Cerebellar nuclear complex (tissue), 1 donor: ENCODE measurements at places on chromosomes 13 and 19.

GRCh38 chr19:17103177-17103576, 27.6 kb downstream of the MYO9B start:
- DNase-seq, result no peak

DNA sequence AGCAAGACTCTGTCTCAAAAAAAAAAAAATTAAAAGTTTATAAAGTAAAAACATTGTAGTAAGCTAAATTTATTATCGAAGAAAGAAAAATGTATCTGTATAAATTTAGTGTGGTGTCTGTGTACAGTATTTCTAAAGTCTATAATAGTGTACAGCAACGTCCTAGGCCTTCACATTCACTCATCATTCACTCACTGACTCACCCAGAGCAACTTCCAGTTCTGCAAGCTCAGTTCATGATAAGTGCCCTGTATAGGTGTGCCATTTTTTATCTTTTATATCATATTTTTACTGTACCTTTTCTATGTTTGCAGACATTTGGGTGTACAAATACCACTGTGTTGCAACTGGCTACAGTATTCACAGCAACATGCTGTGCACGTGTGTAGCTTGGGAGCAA, 118.1 kb downstream of the TNFRSF19 start:
- no peak for DNase-seq

DNA sequence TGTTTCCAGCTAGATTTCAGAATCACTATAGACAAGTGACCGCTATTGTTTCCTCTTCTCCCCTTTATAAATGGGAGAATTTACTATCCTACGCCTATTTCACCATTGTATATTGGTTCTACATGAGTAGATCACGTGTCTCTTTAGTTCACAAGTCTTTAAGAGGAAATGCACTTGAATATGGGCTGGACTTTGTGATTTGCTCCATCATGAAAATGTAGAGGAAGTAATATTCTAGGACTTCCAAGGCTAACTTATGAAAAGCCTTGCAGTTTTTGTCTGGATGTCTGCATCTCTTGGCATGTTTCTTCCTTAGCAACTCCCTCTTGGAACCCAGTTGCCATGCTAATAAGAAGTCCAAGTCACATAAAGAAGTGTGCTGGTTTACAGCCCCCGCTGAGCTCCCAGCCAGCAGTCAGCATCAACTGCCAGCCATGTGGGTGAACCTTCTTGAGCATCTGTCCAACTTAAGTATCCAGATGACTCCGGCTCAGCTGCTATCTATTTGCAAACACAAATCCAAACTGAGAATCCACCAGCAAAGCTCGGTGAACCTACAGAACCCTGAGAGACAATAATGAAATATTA, 4.8 kb upstream of the FBXL3 start:
- DNase-seq, result no peak

GRCh38 chr13:97459215-97459777, 25.3 kb downstream of the RAP2A start:
- DNase-seq, result no peak

- DNase-seq, result no peak
Observed at GRCh38 chr19:34128558-34129250, 43.6 kb upstream of the LSM14A start.

DNA sequence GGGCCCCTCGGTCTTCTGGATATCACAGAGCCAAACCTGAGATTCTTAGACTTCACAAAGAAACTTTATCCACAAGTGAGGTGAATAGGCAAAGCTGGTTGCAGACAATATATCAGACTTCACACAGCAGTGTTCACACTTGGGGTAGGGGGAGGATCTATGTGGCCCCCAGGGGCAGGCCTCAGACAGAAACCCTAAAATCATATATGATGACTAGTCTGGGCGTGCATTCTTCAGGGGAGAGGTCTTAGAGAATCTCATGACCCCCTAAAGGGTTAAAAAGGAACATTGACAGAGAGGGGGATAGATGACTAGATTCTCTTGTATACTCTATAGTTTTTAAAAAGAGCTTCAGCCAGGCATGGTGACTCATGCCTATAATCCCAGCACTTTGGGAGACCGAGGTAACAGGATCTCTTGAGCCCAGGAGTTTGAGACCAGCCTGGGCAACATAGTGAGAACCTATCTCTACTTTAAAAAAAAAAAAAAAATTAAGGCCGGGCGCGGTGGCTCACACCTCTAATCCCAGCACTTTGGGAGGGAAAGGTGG, 2.8 kb downstream of the TYROBP start:
- DNase-seq, result no peak

- no peak for DNase-seq
Observed at GRCh38 chr13:111903143-111903542, 163.8 kb upstream of the SOX1 start.

DNA sequence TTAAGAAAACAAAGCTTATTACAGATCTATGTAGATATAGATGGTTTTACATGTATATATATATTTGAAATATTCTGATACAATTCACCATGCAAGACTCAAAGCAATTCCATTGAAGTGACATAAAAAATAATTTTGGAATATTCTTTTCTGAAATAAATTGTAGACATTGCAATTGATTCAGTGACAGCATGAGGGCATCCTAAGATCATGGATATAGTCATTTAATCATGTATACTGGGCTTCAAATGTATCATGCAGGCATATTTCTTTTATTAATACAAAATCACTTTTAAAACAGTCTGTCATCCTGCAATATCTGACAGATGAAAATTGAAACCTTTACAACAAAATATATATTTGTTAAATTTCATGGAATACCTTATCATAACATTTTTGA, 286.7 kb upstream of the SLITRK6 start:
- DNase-seq, result no peak

DNA sequence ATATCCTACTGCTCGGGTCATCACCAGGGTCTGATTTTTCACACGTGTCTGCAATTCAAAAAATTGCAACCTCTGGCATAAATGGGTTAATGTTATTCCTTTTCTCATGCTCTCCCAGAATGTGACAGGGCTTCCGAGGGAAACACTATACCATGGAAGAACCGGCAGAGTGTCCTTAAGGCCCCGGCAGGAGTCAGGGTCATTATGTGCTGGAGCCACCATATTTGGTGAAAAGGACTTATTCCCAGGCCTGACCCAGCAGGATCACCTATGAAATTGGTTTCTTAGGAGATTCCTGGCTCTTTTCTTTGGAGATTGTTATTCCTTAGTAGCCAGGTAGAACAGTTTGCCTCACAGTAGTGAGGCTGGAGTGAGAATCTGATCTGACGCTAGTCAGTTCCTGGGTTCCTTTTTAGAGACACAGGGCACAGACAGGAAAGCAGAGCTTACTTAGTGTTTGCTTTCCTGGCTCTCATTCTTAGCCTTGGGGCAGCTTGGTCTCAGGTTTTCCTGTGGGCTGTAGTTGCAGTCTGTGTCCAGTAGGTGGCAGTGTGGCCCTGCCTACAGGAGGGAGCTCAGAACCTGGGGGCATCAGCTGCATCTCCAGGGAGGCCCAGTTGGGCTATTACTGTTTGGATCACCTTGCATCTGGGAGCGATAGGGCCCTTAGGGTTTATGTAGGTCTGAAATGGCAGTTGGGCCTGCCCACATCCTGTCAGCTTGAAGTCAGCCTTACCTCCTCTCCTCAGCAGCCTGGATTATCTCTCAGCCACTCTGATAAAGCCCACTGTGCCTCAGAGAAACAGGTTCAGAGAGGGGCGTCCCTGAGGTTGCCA, 12.4 kb downstream of the SNRNP70 start:
- DNase-seq, result peak; percentile 21

DNA sequence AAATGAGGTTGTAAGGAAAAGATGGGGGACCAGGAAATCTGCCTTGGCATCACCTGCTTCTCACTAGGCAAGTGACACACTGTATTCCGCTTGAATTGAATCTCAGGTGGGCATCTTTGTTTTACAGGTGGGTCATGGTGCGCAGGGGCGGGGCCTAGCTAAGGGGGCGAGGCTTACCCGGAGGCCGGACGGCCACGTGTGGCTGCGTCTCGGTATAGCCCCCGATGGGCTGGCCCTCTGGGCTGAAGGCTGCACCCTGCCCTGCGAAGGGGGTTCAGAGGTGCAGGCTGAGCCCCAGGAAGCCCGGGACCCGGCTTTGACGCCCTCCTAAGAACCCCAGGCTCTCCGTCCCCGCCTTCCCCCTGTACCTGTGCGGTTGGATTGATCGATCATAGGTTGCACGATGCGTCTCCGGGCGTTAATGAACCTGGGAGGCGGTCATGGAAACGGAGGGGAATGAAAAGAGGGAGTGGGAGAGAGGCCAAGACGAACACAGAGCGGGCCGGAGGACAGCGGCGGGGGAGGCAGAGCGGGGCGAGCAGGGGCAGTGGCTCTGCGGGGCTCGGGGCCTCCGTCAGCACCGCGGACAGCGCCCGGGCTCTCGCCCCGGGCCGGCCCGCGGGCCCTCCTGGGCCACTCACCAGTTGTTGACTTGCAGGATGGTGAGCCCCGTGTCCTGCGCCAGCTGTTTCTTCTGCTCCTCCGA, 12.5 kb downstream of the MEIS3 start:
- DNase-seq, result no peak

DNA sequence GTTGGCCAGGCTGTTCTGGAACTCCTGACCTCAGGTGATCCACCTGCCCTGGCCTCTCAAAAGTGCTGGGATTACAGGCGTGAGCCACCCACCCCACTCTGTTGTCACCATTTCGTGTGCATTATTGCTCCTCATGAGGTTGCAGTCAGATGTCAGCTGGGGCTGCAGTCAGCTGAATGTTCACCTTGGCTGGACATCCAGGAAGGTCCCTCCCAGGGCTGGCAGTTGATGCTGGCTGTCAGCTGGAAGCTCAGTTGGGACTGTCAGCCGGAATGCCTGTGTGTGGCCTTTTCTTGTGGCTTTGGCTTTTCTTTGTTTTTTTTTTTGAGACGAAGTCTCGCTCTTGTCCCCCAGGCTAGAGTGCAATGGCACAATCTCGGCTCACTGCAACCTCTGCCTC, 6.6 kb downstream of the MEGF8 start:
- DNase-seq, result peak; percentile 21

GRCh38 chr19:15378534-15379082, 979 bp downstream of the AKAP8 start:
- DNase-seq, result no peak

DNA sequence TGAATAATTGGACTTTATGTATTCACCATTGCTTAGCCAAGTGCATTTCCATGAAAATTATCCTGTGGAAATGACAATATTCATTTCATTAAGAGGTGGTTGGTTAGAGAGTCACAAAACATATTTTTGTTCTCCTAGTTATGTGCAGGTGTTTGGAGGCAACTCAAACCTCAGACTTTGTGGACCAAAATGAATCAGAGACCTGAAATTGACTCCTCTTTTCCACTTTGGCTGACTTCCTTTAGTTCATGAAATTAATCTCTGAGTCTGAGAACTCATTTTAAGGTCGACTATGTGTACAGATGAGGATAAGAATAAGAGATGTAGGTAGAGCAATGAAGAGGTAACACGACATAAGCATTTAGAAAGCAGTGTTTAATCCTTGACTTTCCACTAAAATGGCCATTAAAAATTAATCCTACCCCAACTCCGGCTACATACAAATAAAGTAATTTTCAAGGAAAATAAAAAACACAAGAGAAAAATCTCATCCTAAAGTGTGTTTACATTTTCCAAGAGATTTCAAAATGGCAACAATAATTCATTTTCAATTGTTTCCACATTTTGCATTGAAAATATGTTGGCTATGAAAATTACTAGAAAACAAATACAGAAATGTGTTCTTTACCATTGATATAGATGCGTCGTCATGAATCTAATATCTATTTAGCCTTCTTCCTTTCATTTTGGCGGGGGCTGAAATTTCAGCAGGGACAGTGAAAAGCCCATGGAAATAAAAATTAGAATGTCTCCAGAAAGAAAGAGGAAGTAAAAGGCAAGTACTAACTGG, 185.4 kb upstream of the CSNK1A1L start:
- no peak for DNase-seq

GRCh38 chr13:96935901-96936300, 58.4 kb downstream of the OXGR1 start:
- DNase-seq, result no peak

GRCh38 chr19:48196321-48196763, 25.9 kb downstream of the ZSWIM9 start:
- DNase-seq, result no peak

GRCh38 chr19:42442833-42443232, at the start of gene CXCL17:
TSS of gene CXCL17 (minus strand) at chr19:42442946. CDS start at chr19:42442832, 114 bp downstream.
- no peak for DNase-seq

- no peak for DNase-seq
Observed at GRCh38 chr13:95921485-95921884, 131.7 kb downstream of the UGGT2 start.

DNA sequence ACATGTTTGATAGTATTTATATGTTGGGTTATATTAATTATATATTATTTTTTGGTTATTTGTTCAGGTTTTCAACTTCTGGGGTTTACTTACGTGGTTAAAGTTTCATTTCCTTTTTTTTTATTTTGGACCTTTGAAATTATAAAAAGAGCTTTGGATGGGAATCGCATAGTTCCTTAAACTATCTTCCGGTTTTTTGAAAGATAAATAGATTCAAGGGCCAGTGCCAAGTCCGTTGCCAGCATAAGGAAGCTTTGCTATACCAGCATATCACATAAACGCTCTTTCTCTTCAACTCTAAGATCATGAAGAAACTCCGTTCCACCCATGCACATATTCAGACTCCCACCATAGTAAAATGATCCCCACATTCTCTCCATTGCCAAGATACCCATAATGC, 7.4 kb upstream of the OXGR1 start:
- no peak for DNase-seq

GRCh38 chr13:71039440-71039839, 827.6 kb downstream of the DACH1 start:
- no peak for DNase-seq

- no peak for DNase-seq
Observed at GRCh38 chr19:19508217-19508616, 7.1 kb downstream of the TSSK6 start.

- no peak for DNase-seq
Observed at GRCh38 chr19:35346193-35347052, 1.3 kb upstream of the FFAR1 start.

- DNase-seq, result no peak
Observed at GRCh38 chr19:14002571-14003250, 3.4 kb downstream of the RFX1 start.

GRCh38 chr13:52746141-52746540, 6.5 kb upstream of the CNMD start:
- no peak for DNase-seq

DNA sequence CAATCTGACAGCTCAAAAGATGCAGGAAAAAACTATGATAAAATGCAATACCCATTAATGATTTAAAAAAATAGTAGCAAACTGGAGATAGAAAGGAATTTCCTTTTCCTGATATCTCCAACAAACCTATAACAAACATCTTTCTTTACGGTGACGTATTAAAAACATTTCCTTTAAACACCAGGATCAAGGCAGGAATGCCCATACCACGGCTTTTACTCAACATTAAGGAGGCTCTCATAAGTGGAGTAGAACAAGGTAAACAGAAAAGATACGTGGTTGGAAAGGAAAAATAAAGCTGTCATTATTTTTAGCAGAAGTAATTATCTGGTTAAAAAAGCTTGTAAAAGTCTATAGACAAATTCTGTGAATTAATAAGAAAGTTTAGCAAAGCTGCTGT, 61.1 kb downstream of the MIPEP start:
- no peak for DNase-seq

DNA sequence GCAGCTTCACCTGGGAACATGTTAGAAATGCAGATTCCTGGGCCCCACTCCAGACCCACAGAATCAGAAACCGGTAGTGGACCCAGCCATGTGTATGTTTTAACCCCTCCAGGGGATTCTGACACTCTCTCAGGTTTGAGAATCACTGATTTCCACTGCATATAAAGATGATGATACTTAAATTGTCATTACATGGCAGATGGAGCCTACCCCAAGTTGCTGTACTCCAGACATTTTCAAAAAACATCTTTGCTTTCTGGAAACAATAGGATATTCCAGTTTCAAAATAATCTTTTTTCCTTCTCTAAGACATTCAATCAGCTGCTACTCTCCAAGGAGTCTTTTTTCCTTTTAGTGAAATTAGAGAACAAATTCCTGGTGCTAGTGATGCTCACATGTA, 48.6 kb upstream of the RGCC start:
- DNase-seq, result no peak
